Activated naive CD4-positive, alpha-beta T cell treated with anti-CD3 and anti-CD28 coated beads, Interleukin-2, amount 10 ng/mL, durations not matched to agents 7 days and 5 days (primary cell): ENCODE measurements at places on chromosomes 13 and 19.

DNA sequence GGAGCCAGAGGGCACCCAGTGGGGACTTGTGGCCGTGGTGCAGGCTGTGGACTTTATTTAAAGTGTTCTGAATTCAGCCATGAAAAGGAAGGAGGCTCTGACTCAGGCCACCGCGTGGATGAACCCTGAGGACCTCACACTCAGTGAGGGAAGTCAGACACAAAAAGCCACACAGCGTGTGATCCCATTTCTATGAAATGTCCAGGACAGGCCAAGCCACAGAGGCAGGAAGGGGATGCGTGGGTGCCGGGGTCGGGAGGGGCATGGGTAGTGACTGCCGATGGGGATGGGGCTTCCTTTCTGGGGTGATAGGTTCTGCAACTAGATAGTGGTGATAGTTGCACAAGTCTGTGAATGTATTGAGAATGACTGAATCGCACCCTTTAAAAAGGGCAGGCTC lies 8.7 kb upstream of the ZBTB7A start:
- DNase-seq, result peak; percentile 51

GRCh38 chr19:32719611-32720059 lies at the start of gene TDRD12:
TDRD12 (plus strand) TSS chr19:32719767; CDS start chr19:32720073, 306 bp downstream.
- DNase-seq, result no peak

GRCh38 chr13:109136873-109137272 lies 507.5 kb downstream of the MYO16 start:
- no peak for DNase-seq

DNA sequence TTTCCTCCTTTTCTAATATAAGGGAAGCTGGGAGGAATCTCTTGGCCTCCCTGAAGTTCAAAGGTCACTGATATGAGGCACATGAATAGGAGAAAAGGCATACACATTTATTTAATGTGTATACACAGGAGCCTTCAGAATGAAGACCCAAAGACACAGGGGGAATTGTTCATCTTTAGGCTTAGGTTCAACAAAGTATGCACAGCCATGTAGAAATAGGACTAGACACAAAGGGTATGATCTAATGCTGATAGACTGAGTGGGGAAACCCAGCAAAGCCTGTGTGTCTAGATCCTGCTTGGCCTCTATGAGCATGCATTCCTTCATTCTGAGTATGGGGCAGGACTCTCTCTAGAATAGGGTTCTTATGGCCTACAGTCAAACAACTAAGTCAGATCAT lies 177.1 kb upstream of the RFC3 start:
- no peak for DNase-seq

DNA sequence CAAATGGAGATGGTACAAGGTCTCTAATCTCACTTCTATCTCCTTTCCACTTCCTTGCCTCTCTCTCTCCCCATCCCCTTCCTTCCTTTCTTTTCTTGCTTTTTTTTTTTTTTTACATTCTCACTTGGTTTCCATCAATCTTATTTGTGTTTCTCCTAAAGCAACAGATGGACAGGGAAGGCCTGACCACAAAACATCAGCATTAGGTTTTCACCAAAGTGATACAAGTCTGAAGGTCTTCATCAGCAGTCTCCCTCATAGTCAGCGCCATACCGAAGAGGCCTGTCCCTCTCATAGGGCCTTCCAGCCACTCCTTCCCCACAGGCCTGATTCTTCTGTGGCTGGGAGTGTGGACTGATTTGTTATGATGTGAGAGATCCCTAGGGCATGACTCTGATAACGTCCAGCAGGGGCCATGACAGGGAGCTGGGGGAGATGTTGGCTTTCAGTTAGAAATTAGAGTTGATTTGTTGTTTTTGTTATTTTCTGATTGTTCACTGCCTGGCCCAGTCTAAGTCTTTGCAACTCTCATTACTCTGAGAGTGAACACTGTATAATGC lies 158.7 kb downstream of the SLC7A1 start:
- DNase-seq, result no peak

- peak; percentile 51 for DNase-seq
Observed at GRCh38 chr13:67224148-67224846, 5.8 kb downstream of the PCDH9 start.

DNA sequence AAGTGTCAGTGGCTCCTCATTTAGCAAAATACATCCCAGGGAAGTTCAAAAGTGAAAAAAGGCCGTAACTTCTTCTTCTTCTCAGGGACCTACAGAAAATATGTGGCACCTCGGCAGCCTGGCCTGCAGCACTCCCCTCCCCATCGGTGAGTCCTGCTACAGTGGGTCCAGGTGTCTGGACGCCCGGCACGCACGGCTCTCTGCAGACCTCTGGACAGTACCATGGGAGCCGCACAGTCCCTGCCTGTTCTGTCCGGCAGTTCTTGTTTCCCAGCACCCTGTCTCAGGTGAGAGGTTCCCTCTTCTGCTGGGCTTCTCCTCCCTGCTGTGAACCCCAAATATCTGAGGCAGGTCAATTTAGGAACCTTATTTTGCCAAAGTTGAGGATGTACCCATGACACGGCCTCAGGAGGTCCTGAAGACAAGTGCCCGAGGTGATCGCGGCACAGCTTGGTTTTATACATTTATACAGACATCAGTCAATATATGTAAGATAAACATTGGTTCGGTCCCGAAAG lies 36.8 kb upstream of the ALOX5AP start:
- DNase-seq, result no peak

DNA sequence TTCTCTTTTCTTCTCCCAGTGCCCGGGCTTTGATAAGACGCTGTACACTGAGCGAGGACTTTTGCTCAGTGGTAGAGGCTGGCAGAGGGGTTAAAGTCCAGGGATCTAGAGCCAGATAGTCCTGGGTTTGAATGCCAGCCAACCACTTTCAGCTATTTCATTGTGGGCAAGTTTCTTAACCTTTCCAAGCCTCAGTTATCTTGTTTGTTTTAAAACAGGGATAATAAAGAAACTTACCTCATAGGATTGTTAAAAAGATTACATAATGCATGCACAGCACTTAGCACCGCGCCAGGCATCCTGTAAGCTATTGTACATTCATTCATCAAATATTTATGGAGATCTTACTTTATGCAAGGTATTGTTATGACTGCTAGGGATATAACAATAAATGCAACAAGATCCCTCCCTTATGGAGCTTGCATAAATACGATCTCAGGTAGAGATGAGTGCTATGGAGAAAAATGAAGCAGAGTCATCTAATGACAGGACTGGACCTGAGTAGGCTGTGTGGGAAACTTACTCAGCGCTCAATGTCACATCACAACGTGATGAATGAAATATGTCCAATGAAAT lies 70.8 kb downstream of the LNX2 start:
- no peak for DNase-seq

DNA sequence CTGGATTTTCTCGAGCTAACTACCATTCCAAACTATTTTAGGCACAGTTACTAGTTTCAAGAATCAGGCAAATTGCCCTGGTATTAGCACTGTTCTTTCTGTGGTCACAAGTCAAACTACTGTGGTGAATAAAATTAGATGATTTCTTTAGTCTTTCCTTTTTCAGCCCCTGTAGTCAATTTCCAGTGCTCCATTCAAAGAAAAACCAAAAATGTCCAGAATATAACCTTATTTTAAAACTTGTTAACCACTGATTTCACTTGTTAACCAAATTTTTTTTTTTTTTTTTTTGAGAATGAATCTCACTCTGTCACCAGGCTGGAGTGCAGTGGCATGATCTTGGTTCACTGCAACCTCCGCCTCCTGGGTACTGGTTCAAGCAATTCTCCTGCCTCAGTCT lies 50.6 kb upstream of the USPL1 start:
- DNase-seq, result no peak

DNA sequence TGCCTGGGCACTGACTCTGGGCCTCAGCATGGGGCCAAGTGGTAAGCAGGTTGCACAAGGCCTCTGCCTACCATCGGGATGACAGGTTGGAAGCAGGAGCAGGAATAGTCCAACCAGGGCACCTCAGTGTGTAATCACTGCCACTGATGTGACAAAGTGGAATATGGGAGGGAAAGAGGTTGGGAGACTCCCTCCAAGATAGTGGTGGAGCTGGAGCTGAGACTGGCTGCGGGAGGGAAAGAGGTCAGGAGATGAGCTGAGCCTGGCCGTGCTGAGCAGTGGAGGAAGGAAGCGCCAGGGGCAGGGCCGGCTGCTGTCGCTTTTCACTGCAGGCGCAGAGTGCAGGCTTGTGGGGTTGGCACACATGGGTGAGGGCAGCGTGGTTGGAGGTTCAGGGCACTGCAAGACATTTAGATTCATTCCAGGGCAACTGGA lies 6.8 kb downstream of the UPF3A start:
- no peak for DNase-seq

DNA sequence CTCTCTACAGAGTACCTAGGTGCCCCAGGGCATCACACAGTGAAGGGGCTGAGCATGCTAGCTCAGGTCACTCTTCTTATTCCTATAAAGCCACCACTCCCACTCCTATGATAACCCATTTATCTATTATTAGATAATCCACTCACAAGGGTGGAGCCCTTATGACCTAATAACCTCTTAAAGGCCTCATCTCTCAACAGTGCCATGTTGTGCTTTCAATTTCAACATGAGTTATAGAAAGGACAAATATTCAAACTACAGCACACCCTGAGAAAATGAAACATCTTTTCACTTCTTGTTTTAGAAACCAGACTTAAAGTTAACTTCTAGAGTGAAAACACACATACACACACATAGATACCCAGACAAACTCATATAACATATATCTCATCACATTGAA lies 1494.9 kb upstream of the MIR17HG start:
- no peak for DNase-seq

DNA sequence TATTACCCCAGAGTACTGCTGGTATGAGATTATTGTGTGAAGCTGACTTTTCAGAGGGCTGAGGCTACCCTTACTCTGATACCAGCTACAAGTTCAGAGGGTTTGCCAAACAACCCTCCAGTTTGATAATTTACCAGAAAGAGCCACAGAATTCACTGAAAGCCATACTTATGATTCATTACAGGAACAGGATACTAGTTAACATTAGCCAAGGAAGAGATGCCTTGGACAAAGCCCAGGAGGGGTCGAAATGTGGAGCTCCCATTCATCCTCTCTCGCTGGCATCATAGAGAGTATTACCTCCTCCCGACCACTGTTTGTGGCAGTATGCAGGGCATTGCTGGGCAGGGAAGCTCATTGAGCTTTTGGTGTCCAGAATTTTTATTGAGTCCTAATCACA lies 364.3 kb downstream of the KCNRG start:
- no peak for DNase-seq

DNA sequence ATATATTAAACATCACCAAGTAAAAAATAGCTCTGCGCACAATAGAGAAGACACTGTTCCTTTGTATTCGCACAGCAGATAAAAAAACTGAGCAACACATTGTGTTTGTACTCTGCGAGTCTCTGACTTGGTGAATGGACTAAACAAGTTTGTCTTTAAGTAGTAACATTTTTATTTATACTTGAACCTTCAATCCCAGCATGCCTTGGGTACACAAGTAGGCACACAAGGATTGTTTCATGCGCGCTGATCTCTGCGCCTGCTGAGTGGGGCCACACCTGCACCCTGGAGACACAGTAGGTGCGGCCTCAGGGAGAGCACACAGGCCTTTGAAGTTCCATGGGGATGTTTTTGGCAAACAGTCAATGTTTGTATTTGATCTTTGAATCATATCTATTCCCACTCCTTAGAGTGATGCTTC lies 318.9 kb downstream of the MYO16 start:
- no peak for DNase-seq

DNA sequence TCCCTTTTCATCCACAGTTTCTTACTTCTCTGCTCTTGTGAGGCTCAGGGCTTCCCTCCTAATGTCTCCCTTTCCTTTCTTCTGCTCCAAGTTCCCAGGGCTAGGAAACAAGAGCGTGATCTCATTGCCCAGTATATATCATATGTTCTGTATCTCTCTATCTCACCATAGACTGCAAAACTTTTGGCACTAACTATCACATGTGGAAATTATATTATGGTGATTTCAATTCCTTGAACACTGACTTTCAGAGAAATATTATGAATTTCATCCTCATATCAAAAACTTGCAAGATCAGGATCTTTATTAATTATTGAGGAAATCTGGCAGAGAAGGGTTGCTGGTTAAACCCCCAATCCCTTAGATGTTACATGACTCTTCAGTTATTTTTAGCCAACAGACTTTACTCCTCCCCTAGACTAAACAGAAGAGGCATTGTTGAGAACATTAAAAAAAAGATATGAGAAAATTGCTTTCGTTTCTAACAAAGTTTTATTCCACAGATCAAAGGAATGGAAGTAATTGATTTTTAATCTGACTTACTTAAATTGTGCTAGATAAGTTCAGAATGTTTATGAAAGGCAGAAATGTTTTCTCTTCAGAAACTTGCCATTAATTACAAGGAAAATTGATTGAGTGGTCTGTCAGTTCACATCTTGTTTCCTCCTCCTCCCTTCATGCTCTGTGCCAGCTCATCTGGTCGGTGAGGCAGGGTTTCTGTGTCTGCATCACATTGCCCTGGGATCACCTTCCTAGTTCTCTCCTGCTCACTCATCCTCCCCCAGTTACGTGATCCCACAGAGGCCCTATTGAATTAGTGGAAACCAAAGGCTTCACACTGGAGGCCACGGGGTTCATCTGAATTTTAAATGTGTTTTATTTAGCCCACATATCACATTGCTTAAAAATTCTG lies 378.5 kb downstream of the LMO7 start:
- DNase-seq, result no peak

DNA sequence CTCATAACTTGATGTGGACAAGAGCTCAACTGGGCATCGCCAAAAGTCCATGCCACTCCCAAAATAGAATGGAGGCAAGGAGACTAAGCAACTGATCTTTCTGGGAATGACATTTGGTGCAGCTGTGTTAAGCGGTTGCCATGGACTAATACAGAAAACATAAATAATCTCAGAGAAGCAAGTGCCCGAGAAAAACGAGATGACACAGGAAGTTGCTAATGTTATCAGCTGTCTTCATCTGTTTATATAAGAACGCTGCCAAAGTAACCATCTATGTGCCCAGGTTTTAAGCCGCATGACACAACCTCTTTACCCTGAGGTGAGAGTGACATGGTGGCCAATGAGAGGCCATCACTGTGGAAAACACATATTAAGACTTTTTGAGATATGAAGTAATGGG lies 54.9 kb upstream of the SACS start:
- no peak for DNase-seq
